Fibroblast of skin of right quadriceps (primary cell): ENCODE measurements at places on chromosomes 3 and 15.

GRCh38 chr3:82157952-82158351 is 396.5 kb upstream of the GBE1 start:
- DNase-seq, result peak; percentile 67

DNA sequence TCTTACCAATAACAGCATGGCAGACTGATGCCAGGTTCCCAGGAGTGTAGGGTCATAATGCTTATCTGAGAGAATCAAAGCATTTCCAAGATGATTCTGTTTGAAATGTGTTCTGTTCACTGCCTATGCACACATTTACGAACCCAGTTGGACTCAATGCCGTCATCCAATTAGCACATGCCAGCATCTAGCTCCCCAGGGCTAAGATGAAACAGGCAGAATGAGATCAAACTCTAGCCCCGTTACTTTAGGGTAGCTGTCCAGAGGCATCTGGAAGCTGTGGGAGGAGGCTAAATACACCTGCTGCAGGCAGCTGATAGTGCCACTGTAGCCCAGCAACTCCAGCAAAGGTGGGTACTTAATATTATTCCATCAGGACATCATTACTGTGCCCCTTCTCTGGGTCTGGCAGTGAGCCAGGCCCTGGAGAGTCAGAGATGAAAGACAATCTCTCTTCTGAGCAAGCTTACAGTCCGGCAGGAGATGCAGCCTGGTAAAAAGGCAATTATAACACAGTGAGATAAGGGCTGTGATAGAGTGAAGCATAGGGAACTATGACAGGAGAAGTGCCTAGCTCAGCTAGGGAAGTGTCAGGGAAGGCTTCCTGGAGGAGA is 156.4 kb upstream of the PPP2R3A start:
- DNase-seq, result no peak

- no peak for DNase-seq
Measured at GRCh38 chr15:94703596-94703995, 472.2 kb downstream of the MCTP2 start.

DNA sequence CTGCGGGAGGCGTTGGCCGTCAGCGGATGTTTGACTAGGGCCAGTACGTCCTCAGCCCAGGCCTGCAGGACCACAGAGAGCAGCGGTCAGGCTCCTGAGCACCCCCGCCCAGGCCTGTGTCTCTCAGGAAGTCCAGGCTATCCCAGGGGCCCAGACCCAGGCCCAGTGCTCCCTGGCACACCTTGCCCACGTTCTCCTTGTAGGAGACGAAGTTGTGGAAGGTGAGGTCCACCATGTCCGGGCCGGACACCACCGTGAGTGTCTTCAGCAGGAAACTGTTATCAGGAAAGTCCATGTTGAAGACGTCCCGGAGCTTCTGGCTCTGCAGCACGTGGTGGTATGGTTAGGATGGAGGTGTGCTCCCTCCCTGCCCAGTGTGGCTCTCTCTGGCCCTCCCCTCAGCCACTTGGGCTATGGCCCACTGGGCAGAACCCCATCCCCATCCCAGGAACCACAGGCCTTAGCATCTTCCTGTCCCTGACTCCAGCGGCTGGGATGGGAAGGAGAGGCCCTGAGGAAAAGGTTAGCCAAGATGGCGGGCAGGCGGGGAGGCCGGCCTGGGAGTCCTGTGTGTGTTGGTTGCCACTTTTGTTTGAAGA is 5.3 kb downstream of the PLCB2 start:
- DNase-seq, result no peak

DNA sequence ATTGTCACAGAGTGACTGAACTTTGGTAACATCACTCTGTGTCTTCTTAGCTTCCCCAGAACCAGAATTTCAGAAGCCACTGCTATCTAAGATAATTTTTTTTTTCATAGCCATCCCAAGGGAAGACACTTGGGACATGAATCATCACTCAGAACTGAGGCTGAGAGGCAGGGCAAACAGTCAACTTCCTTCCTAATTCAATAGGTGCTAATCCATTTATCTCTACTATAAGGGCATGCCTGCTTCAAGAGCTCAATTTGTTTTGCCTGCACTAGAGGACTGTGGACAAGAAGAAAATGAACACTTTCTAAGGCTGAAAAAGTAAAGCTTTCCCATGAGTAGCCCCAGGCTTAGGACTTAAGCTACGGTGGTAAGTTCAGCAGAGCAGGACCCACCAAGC is 56.7 kb upstream of the MYRIP start:
- peak; percentile 1 for DNase-seq
